ENCODE measurements at places on chromosomes 5 and 9. TPM values are rescaled to one million over a fixed set of nuclear protein-coding genes. Genes with fewer than 3 reads are reported as not detected.

ARID3C gene
- not detected for total RNA-seq

MSMP gene
- total RNA-seq = 0.97 TPM

SLC25A2 gene
- total RNA-seq = not detected

CDH9 gene
- 0.79 TPM for total RNA-seq

BRD9 gene
- 70.5 TPM for total RNA-seq

NCS1 gene
- 38.1 TPM for total RNA-seq

GABBR2 gene
- 0.94 TPM for total RNA-seq

EIF4EBP3 gene
- total RNA-seq = 10.1 TPM

SLC34A1 gene
- total RNA-seq = not detected

ZDHHC11 gene
- 37.6 TPM for total RNA-seq

PCDHA2 gene
- 0.20 TPM for total RNA-seq

PPP3R2 gene
- not detected for total RNA-seq

BARX1 gene
- 1.2 TPM for total RNA-seq

C1QTNF2 gene
- total RNA-seq = 0.53 TPM

SLC45A2 gene
- not detected for total RNA-seq

FAM78A gene
- 2.1 TPM for total RNA-seq

GMCL2 gene
- not detected for total RNA-seq

DNA sequence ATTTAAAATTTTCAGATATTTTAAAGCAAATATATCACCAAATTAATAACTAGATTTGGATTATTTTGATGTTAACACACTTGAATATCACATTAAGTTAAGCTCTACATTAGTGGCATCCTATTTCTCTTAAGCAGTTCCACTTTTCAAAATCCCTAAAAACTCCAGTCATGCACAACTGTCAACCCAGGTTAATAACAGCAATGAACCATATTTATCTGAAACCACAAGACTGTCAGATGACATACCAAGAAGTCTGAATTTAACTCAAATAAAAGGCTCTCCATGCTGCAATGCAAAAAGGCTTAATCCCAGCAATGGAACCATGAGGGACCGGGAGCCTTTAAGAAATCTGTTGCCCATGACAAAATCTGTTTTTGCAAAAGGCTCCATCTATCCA is 27.5 kb downstream of the FNIP1 start:
- no peak overlapping the region for H3K27ac ChIP-seq
- no peak for DNase-seq
- no peaks in the 10 kb centered on the region for H3K4me1 ChIP-seq

DNA sequence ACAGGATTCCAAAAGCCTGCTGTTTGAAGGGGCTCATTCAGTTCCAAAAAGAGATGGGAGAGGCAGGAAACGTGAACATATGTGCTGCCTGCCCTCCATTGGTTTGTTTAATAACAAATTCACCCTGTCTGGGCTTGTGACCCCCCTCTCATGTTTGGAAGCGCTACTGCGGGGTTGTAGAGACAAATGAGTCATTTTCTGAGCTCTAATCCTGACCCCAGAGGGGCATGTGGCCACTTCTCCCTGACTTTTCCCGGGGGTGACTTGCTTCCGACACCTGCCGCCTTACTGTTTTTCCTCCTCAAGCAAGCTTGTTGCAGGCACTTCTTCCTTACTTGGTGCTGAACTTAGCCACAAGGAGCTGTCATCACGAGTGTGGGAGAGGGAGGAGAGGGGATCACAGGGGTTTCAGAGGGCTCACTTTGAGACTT is 75.9 kb downstream of the LMNB1 start:
- no peaks in the 10 kb centered on the region for H3K27me3 ChIP-seq
- no peak overlapping the region for H3K27ac ChIP-seq
- peaks cover 31% of the 10 kb centered on the region for H3K36me3 ChIP-seq
- no peak for DNase-seq
- peaks cover 13% of the 10 kb centered on the region for H3K4me1 ChIP-seq
- no peak overlapping the region for H3K4me3 ChIP-seq

DNA sequence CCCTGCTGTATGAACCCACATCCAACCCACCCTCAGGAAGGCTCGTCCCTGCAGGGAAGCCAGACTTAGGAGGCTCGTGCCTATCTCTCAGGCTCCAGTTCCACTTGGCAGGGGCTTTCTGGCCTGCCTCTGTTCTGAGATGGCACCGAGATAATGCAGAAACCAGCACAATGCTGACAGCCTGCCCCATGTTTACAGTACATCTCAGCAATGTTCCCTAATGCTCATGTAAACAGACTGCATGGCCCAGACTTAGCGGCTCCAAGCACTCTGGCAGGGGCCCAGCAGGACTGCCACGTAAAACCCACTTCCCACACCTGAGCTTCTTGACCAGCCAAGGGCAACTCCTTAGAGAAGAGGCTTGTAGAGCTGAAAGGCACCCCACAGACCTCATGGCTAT is 499.5 kb upstream of the BRINP1 start:
- no peak for DNase-seq
- no peak overlapping the region for H3K27ac ChIP-seq
- H3K27me3 ChIP-seq = no peaks in the 10 kb centered on the region
- H3K4me1 ChIP-seq = no peaks in the 10 kb centered on the region
- 0 out of 2 replicates have a peak, but pooled peaks cover 5% of the 10 kb centered on the region for H3K36me3 ChIP-seq
- no peak overlapping the region for H3K4me3 ChIP-seq

- no peak overlapping the region for H3K27ac ChIP-seq
- no peaks in the 10 kb centered on the region for H3K27me3 ChIP-seq
- H3K4me3 ChIP-seq = no peak overlapping the region
- no peaks in the 10 kb centered on the region for H3K36me3 ChIP-seq
- DNase-seq = no peak
Measured at GRCh38 chr9:115945009-115945431, 208.6 kb upstream of the PAPPA start.

DNA sequence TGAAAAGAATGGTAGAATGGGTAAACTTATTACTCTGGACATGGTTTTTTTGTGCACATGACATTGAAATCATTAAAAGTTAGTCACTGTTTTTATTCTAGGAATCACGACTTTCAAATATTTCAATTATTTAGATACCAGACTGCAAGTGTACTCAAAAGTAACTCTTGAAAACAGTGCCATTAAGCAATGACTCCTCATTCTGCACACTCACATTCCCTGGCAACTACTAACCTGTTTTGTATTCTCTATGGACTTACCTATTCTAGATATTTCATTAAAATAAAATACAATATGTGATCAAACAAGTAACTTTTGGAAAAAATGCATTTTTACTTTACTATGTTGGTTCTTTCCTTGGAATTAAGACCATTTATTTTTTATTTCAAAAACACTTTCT is 607.0 kb downstream of the PDE4D start:
- H3K27me3 ChIP-seq = no peaks in the 10 kb centered on the region
- DNase-seq = no peak
- H3K4me1 ChIP-seq = no peaks in the 10 kb centered on the region
- no peak overlapping the region for H3K27ac ChIP-seq
- H3K4me3 ChIP-seq = no peak overlapping the region
- no peaks in the 10 kb centered on the region for H3K36me3 ChIP-seq

DNA sequence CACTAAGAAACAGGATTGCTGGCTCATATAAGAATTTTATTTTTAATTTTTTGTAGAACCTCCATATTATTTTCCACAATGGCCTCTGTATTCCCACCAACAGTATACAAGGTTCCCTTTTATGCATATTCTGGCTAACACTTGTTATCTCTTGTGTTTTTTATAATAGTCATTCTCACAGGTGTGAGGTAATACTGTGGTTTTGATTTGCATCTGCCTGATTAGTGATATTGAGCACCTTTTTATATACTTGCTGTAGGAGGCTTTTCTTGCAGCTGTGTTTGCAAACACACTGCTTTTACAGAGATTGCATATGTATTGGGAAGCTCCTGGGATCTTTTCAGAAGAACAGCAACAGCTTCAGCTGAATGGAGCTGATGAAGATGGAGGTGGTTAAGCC is 164.8 kb downstream of the DEPDC1B start:
- no peak overlapping the region for H3K27ac ChIP-seq
- H3K4me3 ChIP-seq = no peak overlapping the region
- DNase-seq = no peak

- H3K4me1 ChIP-seq = no peaks in the 10 kb centered on the region
- no peaks in the 10 kb centered on the region for H3K27me3 ChIP-seq
- no peak overlapping the region for H3K4me3 ChIP-seq
- DNase-seq = no peak
- peaks cover 25% of the 10 kb centered on the region for H3K36me3 ChIP-seq
Measured at GRCh38 chr9:92654481-92655301, 15.2 kb downstream of the IPPK start.

GRCh38 chr5:178165581-178165980 is 11.9 kb upstream of the NHP2 start:
- no peaks in the 10 kb centered on the region for H3K27me3 ChIP-seq
- DNase-seq = no peak
- H3K27ac ChIP-seq = no peak overlapping the region
- H3K36me3 ChIP-seq = no peaks in the 10 kb centered on the region

- no peaks in the 10 kb centered on the region for H3K4me1 ChIP-seq
- H3K4me3 ChIP-seq = no peak overlapping the region
- H3K36me3 ChIP-seq = no peaks in the 10 kb centered on the region
- no peak overlapping the region for H3K27ac ChIP-seq
- H3K27me3 ChIP-seq = peaks cover 14% of the 10 kb centered on the region
Measured at GRCh38 chr5:132751971-132752580, 4.8 kb downstream of the CCNI2 start.

DNA sequence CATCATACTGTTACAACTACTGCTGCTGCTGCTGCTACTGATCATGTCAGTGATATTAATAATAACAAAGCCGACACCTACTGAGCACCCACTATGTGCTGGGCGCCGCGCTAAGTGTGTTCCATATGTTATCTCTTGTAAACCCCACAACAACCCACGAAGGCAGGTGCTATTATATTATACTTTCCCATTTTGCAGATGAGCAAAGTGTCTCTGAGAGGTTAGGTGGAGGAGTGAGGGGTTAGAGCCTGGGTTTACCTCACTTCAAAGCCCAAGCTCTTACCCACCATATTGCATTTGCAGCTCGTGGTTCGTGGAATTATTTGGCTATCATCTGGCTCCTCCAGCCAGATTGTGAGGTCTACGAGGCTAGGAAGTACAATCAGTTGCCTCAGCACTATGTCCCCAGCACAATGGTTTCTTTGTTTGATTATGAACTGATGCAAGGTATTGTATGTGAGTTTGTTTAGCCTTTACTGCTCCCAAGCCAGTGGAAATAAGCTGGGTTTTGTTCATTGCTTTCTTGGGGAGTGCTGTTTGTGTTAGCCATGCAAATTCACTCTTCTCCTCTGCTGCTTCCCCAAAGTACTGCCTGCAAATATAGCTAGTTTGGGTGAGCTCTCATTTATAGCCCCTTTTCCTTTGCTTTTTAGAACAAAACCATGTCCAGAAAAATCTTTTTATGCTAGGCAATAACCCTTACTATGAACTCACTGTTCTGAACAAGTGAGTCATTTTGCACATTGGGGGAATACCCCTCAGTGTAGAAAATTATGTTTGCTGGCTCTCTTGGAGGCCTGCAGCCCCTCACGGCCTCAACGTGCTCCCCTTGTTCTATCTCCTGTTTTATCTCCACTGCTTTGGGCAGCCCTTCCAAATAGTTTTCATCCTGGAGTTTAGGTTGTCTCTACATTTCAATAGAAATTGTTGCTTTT is 47.9 kb downstream of the ALG2 start:
- no peaks in the 10 kb centered on the region for H3K27me3 ChIP-seq
- DNase-seq = no peak
- peaks cover 4% of the 10 kb centered on the region for H3K4me1 ChIP-seq
- no peak overlapping the region for H3K27ac ChIP-seq
- H3K36me3 ChIP-seq = no peaks in the 10 kb centered on the region

- DNase-seq = no peak
- no peaks in the 10 kb centered on the region for H3K27me3 ChIP-seq
- H3K4me1 ChIP-seq = no peaks in the 10 kb centered on the region
- no peak overlapping the region for H3K27ac ChIP-seq
Measured at GRCh38 chr5:142106061-142106460, 2.5 kb upstream of the NDFIP1 start.

DNA sequence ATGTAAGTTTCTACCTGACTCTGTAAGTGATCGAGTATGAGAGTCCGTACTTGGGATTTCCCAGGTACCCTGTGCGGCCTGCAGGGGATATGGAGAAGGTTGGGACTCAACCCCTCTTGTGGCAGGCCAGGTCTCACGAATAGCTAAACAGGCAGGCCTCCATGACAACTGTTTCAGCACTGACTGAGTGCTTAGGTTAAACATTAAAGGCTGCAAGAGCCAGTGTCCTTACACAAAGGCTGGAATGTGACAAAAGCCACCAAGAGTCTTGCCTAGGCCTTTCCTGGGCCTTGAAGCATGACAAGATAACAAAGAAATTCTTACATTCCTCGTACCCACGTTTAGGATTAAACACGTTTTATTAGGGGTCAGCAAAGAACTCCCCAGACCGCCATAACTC is 58.6 kb downstream of the THBS4 start:
- peaks cover 8% of the 10 kb centered on the region for H3K4me1 ChIP-seq
- no peak overlapping the region for H3K4me3 ChIP-seq
- H3K36me3 ChIP-seq = no peaks in the 10 kb centered on the region

- DNase-seq = no peak
- H3K27ac ChIP-seq = no peak overlapping the region
- no peaks in the 10 kb centered on the region for H3K27me3 ChIP-seq
Measured at GRCh38 chr9:105676351-105676923, 14.2 kb downstream of the TAL2 start.

DNA sequence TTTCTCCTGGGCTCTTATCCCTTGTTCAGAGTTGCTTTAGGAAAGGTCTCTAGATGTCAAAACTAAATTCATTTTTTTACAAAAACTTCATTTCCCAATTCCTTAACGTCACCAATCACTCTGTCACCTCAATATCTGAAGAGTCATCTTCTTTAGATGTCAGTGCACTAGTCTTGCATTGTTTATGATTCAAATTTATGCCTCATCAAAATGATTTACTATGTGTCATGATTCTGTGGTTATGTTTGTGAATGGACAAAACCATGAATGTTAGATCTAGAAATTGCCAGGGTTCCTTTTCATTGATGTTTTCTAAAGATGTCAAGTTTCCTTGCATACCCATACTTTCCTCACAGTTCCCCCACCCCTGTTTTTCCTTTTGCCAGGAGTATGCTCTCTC is 21.5 kb downstream of the CWC27 start:
- H3K4me3 ChIP-seq = no peak overlapping the region
- H3K36me3 ChIP-seq = peaks cover 12% of the 10 kb centered on the region
- DNase-seq = no peak
- H3K27ac ChIP-seq = no peak overlapping the region
- H3K27me3 ChIP-seq = no peaks in the 10 kb centered on the region

GRCh38 chr5:125037020-125037419 is 290.6 kb upstream of the ZNF608 start:
- peaks cover 6% of the 10 kb centered on the region for H3K4me1 ChIP-seq
- DNase-seq = no peak
- no peak overlapping the region for H3K4me3 ChIP-seq
- H3K36me3 ChIP-seq = no peaks in the 10 kb centered on the region

- no peaks in the 10 kb centered on the region for H3K4me1 ChIP-seq
- no peak overlapping the region for H3K4me3 ChIP-seq
- no peak for DNase-seq
Measured at GRCh38 chr5:90855296-90856010, 296.9 kb downstream of the ADGRV1 start.

- H3K4me1 ChIP-seq = no peaks in the 10 kb centered on the region
- H3K36me3 ChIP-seq = no peaks in the 10 kb centered on the region
- no peak overlapping the region for H3K27ac ChIP-seq
- H3K27me3 ChIP-seq = no peaks in the 10 kb centered on the region
- no peak overlapping the region for H3K4me3 ChIP-seq
- peak; percentile 49 for DNase-seq
Measured at GRCh38 chr5:135179308-135179980, 145.4 kb upstream of the PITX1 start.

GRCh38 chr5:159021136-159021900 is 78.4 kb downstream of the EBF1 start:
- DNase-seq = no peak
- no peak overlapping the region for H3K27ac ChIP-seq
- no peaks in the 10 kb centered on the region for H3K27me3 ChIP-seq
- no peak overlapping the region for H3K4me3 ChIP-seq
- no peaks in the 10 kb centered on the region for H3K36me3 ChIP-seq
